ENCODE measurements at places on chromosomes 13 and 19.

DNA sequence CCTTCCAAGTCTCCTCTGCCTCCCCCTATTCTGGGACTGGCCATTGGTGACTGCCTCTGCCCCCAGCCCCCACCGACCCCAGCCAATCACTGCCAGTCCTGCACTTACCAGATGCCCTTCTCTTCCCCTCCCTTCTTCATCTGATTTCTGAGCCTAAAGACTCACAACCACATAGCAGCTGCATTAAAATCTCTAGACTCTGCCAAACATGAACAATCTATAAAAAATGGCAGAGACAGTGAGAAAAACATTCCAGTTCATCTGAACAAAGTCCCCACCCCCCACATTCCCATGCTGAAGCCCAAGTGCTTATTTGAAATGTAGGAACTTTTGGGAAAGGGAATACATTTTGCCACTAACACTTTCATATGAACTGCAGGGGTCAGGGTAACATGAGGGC is 60.8 kb downstream of the KCTD12 start:
- DNase-seq: no peak

DNA sequence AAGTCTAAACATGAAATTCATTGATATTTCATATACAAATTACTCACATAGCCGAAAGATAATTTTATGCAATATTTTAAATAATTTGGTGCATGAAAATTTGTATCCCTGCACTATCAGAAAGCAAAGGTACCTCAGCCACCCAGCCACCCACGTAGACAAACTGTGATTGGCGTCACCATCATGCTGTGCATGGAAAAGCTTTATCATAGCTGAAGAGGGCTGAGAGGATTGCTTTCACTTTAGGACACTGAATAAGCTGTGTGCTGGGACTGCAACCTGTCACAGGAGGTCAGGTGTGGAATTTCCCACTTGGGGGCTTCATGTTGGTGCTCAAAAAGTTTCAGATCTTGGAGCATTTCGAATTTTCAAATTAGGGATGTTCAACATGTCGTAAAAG is 96.3 kb downstream of the MYCBP2 start:
- DNase-seq: no peak

- no peak for DNase-seq
These were observed 1.0 kb downstream of the AP2S1 start for GRCh38 chr19:46849610-46850009.

DNA sequence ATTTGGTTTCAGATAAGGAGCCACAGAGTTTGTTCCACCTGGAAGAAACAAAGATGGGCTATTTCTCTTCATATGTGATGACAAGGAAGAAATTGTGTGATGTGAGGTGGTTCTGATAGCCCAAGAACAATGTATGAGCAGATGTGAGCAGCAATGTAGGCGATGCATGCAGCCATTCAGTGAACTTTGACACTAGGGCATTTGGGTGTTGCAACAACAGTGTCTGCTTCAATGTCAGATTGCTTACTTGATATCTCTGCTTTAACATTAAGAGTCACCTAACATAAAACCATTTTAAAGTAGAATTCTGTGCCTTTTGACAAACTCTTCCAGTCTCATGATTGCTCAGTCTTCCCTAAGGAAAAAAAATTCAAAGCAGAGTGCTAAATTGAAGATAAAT is 865.4 kb downstream of the SLITRK6 start:
- DNase-seq: no peak

GRCh38 chr13:74005320-74006157 is 128.7 kb downstream of the KLF12 start:
- no peak for DNase-seq

- DNase-seq: no peak
These were observed 6.0 kb downstream of the SPATA13 start for GRCh38 chr13:24166561-24166960.

DNA sequence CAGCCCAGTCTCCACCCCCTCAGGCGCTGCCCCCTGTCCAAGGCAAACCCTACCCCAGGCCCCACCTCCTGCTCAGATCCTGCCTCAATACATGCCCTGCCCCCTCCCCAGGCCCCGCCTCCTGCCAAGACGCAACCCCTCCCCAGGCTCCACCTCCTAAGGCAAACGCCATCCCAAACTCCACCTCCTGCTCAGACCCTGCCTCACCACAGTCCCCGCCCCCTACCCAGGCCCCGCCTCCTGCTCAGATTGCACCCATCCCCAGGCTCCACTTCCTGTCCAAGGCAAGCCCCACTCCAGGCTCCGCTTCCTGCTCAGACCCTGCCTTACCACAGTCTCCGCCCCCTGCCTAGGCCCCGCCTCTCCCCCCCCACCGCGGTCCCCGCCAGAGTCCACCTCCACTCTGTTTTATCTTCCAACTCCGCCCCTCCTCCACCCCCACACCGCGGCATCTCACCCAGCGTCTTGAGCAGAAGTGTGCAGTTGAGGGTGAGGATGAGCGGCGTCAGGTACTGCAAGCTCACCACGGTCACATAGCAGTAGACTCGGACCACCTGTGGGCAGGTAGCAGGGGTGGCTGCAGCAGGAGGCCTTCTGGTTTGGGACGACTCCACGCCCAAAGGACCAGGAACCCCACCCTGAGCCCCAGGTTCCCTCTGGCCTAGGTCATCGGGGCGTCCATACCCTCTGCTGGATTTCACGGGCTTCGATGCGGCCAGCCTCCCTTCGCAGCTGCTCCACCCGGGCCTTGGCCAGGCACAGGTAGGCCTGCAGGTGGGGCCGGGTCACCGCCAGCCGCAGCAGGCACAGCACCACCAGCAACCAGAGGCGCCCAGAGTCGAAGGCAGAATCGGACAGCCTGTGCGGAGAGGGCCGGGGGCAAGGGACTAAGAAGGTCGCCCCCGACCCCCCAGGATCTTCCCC is 17.7 kb downstream of the TMEM161A start:
- no peak for DNase-seq

- no peak for DNase-seq
These were observed 123.7 kb downstream of the ZNF675 start for GRCh38 chr19:23563326-23563725.

- DNase-seq: no peak
These were observed 66.5 kb downstream of the PAN3 start for GRCh38 chr13:28204690-28205443.

DNA sequence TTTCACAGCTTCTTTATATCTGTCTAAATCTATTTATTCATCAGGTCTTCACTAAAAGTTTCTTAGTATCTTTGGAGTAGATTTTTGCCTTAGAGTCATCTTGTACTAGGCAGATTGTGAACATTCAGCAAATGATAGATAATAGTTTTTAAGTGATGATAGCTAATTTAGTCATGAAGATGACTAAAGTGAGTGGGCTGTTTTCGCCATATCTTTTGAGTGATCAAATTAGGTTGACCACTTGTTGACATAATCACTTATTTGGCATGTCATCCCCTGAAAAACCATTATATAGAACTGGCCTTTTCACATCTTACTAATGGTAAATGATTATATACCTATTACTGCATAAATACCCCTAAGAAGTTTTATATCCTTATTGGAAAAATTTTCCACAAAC is 999.2 kb downstream of the PCDH17 start:
- no peak for DNase-seq

- no peak for DNase-seq
These were observed 19.0 kb downstream of the UPF1 start for GRCh38 chr19:18850471-18851375.

DNA sequence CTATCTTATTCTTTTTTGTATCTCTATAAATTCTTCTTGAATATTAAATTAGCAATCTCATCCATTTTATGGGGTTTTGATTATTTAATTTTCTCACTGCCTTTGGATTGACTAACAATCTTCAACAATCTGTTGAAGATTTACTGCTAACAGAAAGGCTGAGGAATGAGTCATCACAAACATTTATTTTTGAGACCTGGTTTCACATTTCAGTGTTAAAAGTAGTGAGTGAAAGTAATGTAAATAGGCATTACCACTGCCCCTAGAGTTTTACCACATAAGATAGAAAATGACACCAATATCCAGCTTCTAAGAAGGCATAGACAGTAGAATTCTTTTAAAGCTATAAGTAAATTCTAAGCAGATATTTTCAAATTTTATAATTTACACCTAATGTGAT is 472.8 kb downstream of the OLFM4 start:
- DNase-seq: no peak

GRCh38 chr13:44403461-44404056 is 29.9 kb downstream of the SERP2 start:
- DNase-seq: no peak

DNA sequence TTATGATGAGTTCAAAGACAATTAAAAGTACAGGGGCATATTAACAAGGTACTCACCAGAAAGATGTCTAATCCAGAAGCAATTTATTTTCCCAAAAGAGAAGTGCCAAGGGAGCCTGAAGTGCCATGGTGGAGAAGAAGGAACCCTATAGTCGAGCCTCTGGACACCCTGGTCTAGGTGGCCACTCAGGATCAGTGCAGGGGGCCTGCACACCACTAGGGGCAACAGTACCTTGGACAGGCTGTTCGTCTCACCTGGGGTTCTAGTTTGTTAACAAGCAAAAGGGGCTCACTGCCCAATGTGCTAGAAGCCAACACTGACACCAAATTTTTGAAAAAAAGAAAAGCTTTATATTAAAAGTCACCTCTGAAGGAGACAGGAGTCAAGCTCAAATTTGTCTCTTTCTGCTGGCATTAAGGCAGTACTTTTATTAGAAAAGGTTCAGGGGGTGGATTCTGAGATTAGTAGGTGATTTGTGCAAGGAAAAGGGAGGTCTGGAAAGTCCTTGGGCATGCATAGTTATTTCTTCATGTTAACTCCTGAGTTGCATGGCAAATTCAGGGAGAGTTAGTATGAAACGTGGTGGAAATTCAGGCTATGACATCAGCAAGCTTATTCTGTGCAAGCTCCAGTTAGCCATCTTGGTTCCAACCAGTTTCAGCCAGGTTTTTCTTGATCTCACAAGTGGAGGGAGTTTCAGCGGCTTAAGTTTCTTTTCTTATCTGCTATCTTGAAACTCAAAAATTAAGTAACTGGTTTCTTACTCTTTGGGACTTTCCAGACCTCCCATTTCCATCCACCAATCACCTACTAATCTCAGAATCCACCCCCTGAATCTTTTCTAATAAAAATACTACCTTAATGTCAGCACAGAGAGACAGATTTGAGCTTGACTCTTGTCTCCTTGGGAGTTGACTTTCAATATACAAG is 884 bp upstream of the CBY2 start:
- no peak for DNase-seq

DNA sequence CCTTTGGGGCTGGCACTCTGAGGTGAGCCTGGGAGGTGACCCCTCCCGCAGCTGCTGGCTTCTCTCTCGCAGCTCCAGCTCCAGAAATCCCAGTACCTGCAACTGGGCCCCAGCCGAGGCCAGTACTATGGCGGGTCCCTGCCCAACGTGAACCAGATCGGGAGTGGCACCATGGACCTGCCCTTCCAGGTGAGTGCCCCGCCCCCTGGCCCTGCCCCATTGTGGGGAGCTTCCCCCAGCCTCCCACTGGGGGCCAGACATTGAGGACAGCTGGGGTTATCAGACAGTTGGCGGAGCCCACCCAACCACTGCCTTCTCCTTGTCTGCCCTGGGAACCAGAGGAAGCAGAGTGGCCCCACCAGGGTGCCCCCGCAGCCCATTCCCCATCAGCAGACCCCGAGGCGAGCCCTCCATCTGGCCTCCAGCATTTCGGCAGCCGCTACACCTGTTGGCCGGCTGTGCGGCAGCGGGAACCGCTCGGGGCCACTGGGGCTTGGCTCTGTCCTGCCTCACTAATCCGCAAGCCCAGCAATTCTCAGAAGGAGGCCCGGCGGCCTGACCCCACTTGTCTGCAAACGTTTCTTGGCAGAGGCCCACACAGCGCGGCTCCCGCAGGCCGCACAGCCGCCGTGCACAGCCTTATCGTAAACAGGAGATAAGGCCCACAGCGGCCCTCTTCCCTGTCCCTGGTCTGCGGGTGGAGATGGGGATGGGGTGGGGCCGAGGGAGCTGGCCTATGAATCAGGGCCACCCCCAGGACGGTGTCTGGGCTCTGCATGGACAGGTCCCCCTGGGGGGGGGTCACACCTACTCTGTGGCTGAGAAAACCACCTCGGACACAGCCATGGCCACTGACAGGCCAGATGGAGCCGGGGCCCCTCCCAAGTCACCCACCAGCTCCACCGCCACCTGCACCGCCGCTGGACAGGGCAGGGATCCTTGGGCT is 48.0 kb downstream of the COMP start:
- no peak for DNase-seq

GRCh38 chr19:28961772-28962500 is 251.0 kb downstream of the UQCRFS1 start:
- no peak for DNase-seq

GRCh38 chr13:85191996-85192718 is 607.1 kb downstream of the SLITRK6 start:
- no peak for DNase-seq

DNA sequence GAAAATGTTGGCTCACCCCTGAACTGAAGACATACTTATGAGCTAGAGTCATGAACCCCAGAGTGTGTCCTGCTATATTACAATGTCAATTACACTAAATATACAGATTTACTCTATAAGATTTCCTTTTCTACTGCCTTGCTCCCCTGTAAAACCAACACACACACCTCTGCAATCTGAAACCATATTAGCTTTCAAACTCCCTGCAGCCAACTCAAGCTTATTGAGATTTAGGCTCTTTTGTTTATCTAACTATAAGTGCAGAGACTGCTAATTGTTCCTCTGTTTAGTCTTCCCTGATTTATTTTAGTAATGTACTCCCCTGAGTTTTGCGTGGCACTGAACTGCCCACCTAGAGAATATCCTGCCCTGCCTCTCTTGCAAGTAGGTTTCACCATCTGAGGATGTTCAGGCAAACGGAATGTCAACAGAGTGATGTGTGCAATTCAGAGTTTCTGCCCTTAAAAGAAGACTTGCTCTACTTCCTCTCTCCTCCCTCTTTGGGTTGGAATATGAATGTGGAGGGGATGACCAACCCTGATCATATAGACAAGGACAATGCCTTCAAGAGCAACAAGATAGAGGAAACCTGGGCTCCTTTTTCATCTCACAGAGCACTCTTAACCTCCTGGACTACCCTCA is 22.3 kb downstream of the FAM216B start:
- no peak for DNase-seq

GRCh38 chr19:44438441-44438840 is 9.8 kb downstream of the ZNF229 start:
- no peak for DNase-seq

All from activated CD8-positive, alpha-beta memory T cell treated with anti-CD3 and anti-CD28 coated beads for 1 hour (primary cell).